ENCODE measurements at places on chromosomes 2 and 18.
A peak's percentile ranks its signal among the peaks of the same experiment; 100 is the strongest.

- DNase-seq = no peak
Measured at GRCh38 chr2:237301595-237301994, 112.4 kb downstream of the COL6A3 start.

DNA sequence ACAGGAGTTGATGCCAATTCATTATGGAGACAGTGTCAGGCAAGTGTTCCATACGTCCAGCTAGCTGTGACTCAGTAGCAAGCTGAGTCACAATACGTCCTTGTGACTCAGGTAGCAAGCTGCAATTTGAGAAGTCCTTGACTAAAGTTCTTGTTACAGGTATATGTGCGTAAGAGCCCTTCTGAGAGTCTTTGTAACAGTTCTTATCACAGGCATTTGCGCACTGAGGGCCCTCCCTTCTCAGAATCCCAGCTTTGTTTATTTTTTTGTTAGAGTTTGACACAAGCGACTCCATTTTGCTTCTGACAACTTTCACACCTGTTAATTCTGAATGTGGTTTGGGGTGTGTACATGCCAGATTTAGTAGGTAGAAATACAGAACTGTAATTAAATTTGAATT lies 20.1 kb upstream of the ACMSD start:
- no peak for DNase-seq

DNA sequence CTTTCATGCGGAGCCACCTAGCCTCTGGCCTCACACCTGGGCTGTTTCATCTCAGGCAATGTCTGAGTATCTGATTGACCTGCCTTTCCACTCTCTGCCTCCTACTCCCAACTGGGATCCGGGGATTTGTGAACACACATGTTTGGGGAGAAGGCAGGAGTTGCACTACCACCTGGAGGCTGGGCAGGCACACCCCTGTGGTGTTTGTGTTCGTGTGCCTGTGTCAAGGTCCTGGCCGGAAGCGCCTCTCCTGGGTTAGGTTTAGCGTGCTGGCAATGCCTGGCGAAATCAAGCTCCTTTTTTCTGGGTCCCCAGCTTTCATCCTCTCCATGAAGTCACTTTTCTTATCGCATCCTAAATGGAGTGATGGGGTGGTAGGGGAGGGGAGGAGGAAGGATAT lies 63.9 kb downstream of the GATA6 start:
- no peak for DNase-seq

DNA sequence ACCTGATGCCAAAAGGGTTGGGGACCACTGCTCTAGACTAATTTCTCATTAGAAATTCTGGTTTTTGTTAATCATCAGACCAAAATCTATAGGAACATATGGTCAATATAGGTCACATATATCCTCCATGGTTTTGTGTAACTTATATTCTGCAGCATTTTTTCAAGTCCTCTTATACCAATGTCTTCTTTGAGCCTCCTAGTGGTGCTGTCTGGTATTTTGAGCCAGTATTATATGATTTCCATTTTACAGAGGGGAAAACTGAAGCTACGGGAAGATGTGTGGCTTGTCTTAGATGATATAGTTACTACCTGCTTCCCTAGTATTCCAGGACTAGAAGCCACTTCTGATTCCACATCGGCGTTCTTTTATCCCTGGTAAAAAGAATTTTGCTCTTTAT lies 13.8 kb downstream of the MAPK4 start:
- no peak for DNase-seq

GRCh38 chr2:187853381-187853791 lies 299.2 kb upstream of the TFPI start:
- no peak for DNase-seq

DNA sequence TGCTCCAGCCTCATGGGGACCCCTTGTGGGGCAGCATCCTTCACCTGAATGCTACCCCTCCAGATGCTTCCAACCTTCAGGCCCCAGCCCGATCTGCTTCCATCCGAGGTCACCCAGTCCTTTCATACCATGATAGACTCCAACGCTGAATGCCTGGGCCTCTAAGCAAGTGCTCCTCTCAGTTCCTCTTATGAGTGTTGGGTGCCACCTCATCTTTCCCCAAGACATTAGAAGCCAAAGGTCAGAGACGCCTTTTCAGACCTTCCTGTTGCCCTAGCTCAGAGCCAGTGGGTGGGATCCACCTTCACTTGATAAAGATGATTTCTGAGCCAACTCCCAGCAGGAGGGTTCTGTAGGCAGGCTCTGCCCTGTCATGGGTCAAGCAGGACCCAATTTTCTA lies 174.5 kb upstream of the MGAT5 start:
- DNase-seq = peak; percentile 24

GRCh38 chr2:71605781-71606241 lies 152.4 kb downstream of the DYSF start:
- no peak for DNase-seq

GRCh38 chr2:165825041-165825440 lies 31.0 kb upstream of the GALNT3 start:
- DNase-seq = no peak

- DNase-seq = no peak
Measured at GRCh38 chr2:128558441-128558840, 239.8 kb upstream of the HS6ST1 start.

GRCh38 chr2:162071001-162071400 lies 3.0 kb downstream of the DPP4 start:
- no peak for DNase-seq

DNA sequence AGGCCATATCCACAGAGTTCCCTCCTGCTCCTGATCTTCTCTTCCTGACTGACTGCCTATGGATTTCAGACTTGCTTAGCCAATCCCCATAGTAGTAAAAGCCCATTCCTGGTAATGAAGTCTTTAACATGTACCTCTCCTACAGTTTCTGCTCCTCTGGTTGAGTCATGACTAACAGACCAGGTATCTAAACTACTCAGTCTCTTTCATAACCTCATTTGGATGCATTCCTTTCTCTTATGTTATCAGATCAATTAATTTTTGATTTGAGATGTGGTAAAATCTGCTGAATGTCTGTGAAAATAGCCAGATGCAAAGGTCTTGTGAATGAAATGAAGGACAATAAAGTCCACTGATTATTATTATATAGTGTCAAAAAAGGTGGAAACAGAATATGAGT lies 198.0 kb downstream of the NBAS start:
- DNase-seq = no peak

GRCh38 chr2:240423788-240424191 lies 11.7 kb upstream of the GPC1 start:
- no peak for DNase-seq

Data from GM19239 (cell line).